ENCODE measurements at places on chromosomes 11 and 22.

DNA sequence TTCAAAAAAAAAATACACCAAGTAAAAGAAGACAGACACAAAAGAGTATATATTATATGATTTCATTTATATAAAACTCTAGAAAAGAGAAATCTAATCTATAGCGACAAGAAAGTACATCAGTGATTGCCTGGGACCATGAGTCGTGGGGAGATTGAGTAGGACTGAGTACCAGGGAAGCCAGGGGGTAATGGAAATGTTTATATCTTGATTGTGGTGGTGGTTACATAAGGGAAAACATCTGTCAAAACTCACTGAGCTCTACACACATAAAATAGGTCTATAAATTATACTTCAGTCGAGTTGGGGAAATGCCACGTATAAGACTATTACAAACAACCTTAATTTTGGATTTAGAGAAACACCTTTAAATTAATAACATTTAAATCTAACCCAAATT lies 117.4 kb downstream of the TRIM29 start:
- no peak for DNase-seq

GRCh38 chr22:18987765-18988164 lies 51.7 kb upstream of the PRODH start:
- no peak for DNase-seq

DNA sequence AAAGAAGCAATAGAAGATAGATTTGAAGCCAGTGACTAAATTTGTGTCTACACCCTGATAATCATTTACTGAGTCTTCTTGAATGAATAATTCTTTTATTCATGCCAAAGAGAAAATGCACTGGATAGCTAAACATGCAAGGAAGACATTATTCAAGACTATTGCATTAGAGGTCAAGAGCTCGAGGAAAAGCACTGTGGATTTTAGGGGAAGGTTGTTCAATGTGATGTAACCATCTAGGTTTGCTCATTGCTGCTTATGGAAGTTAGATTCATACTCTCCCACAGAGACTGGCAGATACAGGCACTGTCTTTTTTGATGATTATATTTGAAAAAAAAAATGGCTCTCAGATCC lies 682.1 kb downstream of the KCNA4 start:
- no peak for DNase-seq

DNA sequence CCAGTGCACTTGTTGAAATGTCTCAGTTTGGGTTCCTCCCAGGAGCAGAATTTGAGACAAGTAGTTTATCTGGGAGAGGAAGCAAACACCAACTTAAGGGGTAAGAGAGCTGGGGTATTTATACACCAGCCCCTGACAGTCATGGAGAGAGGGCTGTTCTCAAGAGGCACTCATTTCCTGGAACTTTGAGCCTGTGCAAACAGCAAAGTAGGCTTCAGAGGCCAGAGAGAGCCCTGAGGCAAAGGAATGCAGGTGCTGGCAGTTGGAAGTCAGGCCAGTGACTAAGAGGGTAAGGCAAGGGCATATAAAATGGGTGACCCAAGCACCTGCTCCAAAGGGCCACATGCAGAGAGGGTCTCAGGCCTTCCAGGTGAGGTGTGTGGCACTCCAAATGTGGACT lies 16.1 kb downstream of the MS4A18 start:
- no peak for DNase-seq

GRCh38 chr11:23166376-23166775 lies 306.1 kb upstream of the CCDC179 start:
- no peak for DNase-seq

DNA sequence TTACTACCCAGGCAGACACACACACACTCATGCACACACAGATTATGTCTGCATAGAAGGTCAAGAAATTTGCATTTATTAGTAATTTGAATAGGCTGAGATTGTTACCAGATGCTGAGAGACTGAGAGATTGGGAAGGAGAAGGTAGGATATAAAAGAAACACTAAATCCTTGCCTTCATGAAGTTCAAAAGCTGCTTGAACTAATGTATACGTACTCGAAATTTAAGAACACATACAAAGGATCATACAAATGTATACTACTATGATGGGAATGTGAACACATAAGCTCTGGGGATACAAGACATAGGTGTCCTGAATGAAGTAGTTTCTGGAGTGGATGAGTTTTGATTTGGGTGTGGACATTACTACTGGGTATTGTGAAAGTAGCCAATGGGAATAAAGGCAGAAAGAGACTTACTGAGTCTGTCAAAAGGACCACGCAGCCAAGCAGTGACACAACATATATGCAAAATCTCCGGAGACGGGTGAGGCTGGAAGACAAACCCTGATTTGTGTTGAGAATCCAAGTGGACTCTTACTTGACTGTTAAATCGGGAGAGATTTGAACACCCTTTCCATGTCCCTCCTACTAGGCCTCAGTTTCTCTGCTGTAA lies 7.3 kb upstream of the PKNOX2 start:
- no peak for DNase-seq

- DNase-seq: no peak
These were observed 72.9 kb downstream of the CACNA1I start for GRCh38 chr22:39643311-39644083.

DNA sequence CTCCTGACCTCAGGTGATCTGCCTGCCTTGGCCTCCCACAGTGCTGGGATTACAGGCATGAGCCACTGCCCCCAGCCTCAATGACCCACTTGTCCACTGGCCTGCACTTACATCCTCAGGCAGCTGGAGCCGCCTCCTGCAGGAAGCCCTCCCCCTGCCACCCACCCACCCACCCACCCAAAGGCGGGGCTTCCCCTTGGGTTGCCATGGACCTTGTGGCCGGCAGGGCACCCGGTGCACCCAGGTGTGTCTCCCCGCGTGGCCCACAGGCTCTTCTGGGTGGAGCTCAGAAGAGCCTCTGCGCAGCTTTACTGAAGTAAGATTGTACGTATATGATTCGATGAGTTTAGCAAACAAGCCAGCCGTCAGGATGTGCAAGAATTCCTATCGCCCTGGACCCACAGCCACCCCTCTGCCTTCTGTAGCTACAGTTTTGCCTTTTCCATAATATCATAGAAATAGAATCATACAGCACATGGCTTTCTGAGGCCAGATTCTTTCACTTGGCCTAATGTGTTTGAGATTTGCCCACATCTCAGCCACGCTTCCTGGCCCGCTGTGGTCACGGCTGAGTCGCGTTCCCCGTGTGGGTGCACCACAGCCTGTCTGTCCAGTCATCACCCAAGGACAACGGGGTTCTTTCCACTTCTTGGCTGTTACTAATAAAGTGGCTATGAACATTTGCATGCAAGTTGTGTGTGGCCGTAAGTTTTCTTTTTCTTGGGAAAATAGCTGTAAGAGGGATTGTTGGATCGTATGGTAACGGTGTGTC lies 5.3 kb upstream of the BRSK2 start:
- DNase-seq: no peak

- DNase-seq: no peak
These were observed 31.5 kb downstream of the ZBTB16 start for GRCh38 chr11:114090976-114091375.

DNA sequence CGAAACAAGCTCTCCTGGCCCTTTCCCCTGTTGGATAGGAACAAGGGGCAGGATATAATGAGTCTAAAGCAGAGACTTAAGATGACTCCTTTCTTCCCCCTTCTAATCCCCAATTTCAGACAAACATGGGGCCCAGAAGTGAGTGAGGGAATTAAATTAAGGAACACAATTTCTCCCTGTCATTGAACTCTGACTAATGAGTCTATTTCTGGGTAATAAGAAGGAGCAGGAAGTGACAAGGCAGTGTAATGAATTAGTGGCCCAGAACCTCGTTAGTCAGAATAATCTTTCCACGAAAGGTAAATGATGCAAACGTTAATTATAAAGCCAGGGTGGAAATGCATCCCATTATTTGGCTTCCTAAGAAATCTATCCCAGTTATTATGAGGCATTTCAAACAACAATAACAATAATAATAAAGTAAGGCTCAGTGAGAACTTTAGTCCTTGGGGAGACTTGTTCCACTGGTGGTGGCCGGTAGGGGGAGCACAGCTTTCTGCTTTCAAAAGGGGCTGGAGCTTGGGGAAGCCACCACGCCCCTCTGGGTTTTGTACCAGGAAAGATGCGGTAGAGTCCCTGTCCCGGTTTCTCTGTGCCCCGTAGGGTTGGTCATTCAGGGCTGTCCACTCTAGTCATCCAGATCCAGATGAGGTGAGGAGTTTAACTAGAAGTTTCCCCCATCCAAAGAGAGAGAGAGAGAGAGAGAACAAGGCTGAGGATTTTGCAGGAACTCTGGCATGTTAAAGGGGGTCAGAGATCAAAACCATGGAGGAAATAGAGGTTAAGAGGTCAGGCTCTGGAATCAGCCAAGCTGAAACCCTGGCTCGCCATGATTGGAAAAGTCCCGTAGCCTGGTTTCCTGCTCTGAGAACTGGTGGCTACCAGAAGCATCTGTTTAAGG lies 298.3 kb downstream of the NTM start:
- peak; percentile 51 for DNase-seq

DNA sequence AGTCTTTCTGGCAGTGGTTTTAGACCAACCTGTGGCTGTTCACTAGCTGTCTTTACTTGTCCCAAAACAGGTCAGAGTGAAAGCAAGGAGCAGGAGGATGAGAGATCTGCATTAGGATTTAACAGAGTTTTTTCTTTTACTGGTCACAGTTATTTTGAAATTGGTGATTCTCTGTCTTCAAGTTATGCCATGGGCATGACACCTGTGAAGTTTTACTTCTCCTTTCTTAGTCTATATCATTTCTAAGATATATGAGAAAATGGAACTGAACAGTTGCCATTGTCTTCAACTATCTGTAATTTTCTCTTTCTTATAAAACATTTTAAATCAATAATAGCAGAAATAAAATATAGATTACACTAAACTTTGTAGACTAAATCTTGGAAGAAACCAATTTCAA lies 60.6 kb downstream of the TRPC6 start:
- DNase-seq: no peak

DNA sequence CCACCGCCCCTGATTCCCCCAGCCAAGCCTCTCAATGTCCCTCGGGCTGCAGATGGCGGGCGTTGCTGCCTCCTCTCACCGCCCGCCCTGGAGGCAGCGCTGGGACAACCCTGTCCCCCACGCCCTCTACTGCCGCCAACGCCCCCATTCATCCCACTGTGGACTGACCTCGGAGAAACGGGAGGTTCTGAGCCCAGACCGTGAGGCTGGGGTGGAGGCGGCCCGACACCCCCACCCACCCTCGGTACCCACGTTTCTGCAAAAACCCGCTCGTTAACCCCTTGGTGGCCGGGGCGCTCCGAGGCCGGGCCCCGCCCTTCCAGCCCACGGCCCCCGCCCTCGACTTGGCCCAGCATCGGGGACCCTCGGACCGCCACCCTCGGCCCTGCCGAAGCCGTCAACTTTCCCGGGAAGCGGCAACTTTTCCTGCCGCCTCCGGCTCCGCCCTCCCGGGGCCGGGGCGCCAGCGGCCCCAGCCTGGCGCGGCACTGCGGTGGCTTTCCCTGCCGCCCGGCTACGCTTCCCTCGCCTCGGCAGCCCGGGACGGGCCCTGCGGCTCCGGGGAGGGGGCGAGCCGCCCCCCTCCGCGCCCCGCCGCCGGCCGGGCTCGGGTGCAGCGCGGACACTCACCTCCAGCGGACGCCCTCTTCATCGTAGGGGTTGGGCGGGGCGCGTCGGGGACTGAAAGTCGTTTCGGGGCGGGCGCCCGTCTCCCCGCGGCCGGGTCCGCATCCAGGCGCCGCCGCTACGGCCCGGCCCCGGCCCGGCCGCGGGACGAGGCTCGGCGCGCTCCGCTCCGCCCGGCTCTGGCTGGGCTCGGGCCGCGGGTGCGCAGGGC lies 458 bp downstream of the RTN4R start:
- DNase-seq: no peak

DNA sequence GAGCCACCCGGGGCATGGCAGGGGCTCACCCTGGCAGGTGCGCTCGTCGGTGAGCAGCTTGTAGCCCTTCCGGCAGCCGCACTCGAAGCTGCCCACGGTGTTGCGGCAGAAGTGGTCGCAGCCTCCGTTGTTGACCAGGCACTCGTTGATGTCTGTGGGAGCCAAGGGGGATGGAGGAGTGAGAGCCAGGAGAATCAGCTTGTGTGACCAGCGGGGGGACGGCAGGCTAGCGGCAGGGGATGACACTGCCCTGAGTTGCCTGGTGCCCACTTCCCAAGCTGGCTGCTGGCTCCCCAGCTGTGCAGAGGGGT lies 44.7 kb upstream of the TTLL12 start:
- no peak for DNase-seq

DNA sequence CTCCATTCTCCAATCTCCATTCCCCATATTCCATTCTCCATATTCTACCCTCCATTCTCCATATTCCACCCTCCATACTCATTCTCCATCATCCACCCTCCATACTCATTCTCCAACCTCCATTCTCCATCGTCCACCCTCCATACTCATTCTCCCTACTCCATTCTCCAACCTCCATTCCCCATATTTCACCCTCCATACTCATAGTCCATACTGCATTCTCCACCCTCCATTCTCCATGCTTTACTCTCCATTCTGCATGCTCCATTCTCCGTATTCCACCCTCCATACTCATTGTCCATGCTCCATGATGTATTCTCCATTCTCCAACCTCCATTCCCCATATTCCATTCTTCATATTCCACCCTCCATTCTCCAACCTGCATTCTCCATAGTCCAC lies 44.3 kb upstream of the H19 start:
- no peak for DNase-seq

GRCh38 chr11:12123273-12123672 lies 12.9 kb downstream of the MICAL2 start:
- no peak for DNase-seq

DNA sequence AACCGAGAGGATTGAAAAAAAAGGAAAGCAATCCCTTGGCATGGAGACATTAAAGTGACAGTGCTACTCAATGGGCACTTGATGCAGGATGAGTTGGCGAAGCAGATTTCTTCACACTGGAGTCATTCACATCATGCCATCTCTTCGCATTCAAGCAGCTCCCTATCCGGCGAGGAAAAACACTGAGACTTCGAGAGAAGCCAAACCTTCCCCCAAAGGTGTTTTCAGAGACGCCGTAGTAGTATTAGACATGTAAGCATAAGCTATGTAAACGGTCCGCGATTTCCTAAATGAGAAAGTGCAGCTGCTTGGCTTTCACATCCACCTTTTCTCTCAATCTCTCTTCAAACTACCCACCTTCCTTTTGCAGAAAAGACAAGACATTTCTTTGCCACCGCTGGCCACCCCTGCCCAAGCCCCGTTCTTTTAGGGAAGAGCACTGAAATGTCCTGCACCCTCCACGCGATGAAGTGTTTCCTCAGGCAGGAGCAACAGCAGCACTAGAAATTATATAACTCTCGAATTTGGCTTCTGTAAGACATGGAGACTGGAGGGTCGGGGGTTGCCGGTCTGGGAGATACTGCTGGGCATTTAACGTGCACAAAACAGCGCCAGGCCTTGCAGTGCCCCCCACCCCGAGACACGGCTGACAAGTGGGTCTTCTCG lies at the start of gene DLG2:
DLG2 (minus strand) TSS at position 13 of the 666 bp plus-strand sequence.
- DNase-seq: no peak

- DNase-seq: no peak
These were observed 63.9 kb downstream of the GAS2 start for GRCh38 chr11:22730319-22730718.

DNA sequence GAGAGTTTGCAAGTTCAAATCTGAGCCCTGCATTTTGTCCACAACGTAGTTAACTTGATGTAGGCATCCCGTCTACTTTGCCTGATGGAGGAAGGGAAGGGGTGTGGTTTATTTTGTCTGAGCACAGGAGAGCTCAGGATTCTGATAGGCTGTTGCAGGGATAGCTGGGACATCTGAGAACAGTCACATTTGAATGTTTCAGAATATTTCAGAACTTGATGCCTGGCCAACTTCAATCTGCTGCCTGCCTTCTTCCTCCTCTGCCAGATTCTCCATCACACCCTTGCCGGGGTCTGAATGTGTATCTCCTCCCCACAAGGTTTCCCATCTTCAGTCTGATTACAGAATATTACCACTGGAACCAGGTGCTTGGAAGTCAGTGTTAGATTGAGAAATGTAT lies 51.6 kb downstream of the NTM start:
- DNase-seq: peak; percentile 24

- DNase-seq: no peak
These were observed 9.6 kb upstream of the SCGB2A2 start for GRCh38 chr11:62260261-62260953.
